Stimulated activated CD4-positive, alpha-beta T cell treated with anti-CD3 and anti-CD28 coated beads, TNF-alpha, amount 100 ng/mL, for 4 hours (primary cell): ENCODE measurements at places on chromosomes 1 and 21.

DNA sequence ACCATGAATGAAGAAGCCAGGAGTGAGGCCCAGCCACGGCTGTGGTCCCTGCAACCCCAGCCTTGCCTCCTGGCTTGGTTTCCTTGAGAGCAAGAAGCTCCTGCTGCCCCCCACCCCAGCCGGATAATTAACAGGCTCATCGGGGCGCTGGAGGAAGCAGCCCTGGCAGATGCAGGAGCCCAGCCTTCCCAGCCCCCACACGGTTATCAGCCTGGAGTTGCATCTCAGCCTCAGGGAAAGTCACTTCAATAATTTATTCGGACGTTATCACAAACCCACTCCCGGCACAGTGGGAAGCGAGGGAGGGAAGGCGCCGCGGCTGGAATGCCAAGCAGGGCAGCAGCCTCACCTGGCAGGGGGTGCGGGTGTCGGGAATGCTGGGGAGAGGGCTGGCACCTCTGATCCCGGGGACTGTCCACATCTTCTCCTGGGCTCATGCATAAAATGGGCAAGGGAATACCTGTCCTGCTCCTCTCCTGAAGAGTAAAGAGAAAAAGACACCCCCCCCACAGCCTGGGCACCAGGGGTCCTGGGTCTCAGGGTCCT lies 43.3 kb upstream of the LRP8 start:
- DNase-seq: no peak

- no peak for DNase-seq
These were observed 2.2 kb upstream of the ZBTB21 start for GRCh38 chr21:42012344-42012743.

DNA sequence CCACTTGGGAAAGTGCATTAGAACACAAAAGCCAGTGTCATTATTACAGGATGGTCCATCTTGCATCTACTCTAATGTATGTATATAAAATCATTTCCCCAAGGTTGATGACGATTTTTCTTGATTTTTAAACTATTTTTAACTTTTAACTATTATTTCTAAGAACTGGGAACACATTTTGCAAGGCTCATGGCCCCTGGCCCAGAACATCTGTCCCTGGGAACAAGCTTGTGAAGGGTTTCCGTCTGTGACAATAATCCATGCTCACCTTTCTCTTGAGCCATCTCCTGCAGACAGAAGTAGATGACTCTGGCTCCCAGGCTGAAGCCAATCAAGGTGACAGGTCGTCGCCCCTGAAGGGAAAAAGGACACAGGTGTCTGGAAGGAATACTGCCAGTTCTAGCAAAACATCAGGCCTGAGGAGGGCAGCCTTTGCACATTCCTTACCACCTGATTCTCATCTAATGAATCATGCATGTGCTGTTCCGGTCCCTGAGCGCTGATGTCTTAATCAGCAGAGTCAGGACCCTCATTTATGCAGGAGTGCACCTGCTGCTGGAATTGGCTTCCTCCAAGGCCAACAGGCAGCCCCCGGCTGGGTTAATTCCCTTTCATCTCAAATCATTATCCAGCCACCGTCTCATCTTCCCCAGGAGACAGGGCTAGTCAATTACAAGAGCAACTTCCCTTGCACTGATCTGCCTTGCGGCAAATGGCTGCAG lies 62.5 kb downstream of the TMCO4 start:
- no peak for DNase-seq

- DNase-seq: no peak
These were observed 144.2 kb upstream of the SOD1 start for GRCh38 chr21:31515253-31515652.
